PC-9 (cell line): ENCODE measurements at places on chromosomes 7 and 10.
A peak's percentile ranks its signal among the peaks of the same experiment; 100 is the strongest.

GRCh38 chr10:45227456-45227855, 88.0 kb downstream of the OR13A1 start:
- DNase-seq, result no peak

GRCh38 chr7:78074713-78075112, 276.1 kb downstream of the PHTF2 start:
- no peak for DNase-seq

GRCh38 chr10:82811621-82812020, 936.6 kb downstream of the NRG3 start:
- DNase-seq, result peak; percentile 13

- no peak for DNase-seq
These were observed 126.1 kb upstream of the FRMD4A start for GRCh38 chr10:14456870-14457266.

GRCh38 chr10:3102720-3103427, 35.5 kb downstream of the PFKP start:
- no peak for DNase-seq

- no peak for DNase-seq
These were observed 5.0 kb upstream of the CNOT4 start for GRCh38 chr7:135514856-135515255.

- no peak for DNase-seq
These were observed 255.7 kb upstream of the MKLN1 start for GRCh38 chr7:131071786-131072504.

DNA sequence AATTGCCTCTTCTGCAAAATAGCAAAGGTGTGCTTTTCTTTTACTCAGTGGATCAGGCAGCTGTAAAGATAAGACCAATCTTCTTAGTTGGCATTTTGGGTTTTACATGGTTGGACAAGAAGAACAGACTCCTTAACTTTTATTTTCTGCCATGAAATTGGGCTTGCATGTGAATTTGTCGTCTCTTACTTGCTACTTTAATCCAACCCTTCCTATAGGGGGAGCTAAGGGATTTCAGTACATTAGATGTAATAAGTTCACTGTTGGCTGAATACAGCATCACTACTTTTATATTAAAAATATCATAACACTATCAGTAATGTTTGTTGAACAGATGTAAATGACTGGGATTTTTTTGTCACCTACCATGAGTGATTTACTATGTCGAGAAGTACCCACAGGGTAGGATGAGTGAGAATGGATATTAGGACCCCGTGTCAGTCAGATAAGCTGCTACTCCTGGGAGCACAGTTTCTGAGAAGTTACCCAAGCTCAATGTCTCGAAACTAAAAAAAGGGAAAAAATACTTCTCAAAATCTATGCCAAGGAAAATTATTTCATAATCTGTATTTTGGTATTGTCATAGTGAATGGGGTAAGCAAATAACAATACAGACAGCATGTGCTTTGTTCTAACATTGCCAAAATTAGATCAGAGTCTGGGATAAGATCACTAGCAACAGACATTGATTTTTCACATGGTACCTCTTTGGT, 127.4 kb upstream of the AGR3 start:
- no peak for DNase-seq

- DNase-seq, result no peak
These were observed 4.9 kb upstream of the AKR1B1 start for GRCh38 chr7:134463751-134464150.

- DNase-seq, result no peak
These were observed 107.2 kb upstream of the TCF7L2 start for GRCh38 chr10:112842832-112843360.

- DNase-seq, result no peak
These were observed 24.2 kb downstream of the PIP4K2A start for GRCh38 chr10:22690158-22690557.

- peak; percentile 33 for DNase-seq
These were observed 56.2 kb upstream of the NPY start for GRCh38 chr7:24227603-24228359.

- peak; percentile 1 for DNase-seq
These were observed 975.2 kb downstream of the SORCS1 start for GRCh38 chr10:106189292-106189691.

- no peak for DNase-seq
These were observed 144.1 kb downstream of the GNAI1 start for GRCh38 chr7:80278737-80279136.

DNA sequence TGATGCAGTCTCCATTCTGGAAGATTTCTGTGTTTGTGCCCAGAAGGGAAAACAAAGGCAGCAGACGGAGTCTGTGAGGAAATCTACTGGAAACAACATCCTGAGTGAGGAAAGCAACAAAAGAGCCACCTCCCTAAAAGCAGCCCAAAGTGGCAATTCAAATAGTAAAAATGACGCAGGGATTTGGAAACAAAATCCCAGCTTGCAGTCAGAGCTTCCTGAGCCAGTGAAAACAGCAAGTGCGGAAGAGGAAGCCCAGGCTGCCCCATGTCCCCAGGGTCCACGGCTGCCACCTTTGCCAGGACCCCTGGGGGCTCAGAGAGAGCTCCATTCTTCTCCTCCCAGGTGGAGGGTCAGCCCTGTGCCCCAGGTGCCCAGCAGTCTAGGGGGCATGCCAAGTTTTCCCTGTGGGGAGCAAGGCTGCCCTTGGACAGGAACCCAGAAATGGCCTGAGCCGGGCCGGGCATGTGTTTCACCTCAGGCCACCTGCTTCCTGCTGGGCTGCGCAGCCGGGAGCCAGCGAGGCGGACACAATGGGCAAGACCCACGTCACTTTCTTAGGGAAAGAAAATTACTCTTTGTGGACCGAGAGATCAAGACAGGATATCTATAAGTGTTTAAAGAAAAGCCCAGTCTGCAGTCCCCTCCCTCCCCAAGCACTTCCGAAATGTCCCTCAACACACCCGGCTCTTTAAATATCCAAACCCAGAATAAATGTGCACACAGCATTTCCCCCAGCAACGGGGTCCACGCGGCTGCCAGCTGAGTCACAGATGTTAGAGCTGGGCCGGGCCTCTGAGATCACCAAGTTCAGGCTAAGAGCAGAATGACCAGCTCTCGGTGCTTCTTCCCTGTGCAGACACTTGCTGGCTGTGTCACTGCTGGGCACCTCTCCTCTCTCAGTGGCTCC, 231.1 kb downstream of the ARHGAP12 start:
- peak; percentile 43 for DNase-seq

GRCh38 chr10:14396411-14397048, 65.8 kb upstream of the FRMD4A start:
- peak; percentile 38 for DNase-seq

DNA sequence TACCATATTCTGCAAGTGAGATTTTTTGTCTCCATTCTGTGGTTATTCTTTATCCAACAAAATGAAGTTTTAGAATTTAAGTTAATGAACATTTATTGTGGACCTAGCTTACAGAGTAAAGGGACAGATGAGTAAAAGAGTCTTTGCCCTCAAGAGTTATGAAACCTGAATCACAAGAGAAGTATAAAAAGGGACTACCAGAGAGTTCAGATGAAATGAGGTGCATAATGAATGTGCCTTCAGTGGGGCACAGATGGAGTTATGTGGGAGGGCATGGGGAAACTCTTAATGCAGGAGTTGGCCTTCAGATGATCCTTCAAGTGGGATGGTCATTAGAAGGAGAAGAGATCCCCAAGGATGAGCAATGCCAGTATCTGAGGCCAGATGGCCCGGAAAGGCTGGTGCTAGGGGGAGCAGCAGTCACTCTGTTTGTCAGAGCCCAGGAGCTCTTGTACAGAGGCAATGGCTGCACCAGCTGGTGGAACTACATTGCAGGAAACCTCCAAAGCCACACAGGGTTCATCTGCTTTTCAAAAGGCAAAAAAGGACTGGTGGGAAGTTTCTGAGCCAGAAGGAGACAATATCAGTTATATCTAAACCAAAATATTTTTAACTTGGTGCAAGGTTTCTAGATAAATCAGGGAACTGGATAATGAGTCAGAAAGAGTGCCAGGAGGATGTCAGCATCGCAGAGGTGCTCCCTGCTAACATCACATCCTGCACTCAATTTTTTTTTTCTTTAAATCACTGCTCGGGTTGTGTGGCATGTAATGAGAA, 162.0 kb downstream of the KLF6 start:
- DNase-seq, result peak; percentile 52

DNA sequence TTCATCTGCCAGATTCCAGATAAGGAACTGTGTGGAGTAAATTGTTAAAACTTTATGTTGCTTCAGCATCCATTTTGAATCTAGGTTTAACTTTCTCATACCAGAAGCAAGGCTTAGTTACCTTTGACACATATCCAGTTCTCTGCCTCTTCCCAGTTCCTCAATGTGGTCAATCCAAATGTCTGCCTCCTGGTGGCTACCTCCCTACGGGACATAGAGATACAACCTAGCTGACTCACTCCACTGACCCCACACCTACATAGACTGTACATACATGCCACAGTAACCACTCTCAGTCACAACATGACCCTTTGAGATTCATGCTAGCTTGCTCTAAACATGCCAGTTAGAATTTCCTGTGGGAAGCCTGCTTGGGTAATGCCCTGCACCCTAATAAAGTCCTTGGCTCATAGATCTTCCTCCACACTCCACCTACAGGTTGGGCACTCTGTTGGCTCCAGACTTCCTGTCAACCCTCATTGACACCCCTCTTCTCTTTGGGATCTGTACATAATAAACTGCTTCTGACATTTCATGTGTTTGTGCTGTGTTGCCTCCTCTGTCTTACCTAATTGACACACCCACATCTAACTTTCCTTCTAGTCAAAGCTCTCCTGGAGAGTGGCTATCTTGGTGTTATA, 278.1 kb downstream of the HTR7 start:
- no peak for DNase-seq

DNA sequence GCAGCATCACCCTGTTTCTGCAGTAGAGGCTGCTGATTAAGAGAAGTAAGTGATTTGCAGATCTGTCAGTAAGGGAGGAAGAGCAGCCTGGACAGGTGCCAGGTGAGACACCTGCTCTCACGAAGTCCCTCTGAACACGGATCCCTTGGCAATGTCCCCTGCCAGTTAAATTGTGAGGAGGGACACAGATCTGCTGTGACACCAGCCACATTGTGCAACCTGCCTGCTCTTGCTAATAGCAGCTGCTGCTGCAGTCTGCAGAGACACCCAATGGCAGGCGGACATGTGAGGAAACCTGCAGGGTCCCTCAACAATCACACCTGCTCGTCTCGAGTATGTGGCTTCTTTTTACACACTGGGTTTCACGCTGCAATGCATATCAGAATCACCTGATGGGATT, 31.9 kb downstream of the ANXA11 start:
- no peak for DNase-seq

- DNase-seq, result no peak
These were observed 6.9 kb downstream of the IFIT1B start for GRCh38 chr10:89384474-89385340.

DNA sequence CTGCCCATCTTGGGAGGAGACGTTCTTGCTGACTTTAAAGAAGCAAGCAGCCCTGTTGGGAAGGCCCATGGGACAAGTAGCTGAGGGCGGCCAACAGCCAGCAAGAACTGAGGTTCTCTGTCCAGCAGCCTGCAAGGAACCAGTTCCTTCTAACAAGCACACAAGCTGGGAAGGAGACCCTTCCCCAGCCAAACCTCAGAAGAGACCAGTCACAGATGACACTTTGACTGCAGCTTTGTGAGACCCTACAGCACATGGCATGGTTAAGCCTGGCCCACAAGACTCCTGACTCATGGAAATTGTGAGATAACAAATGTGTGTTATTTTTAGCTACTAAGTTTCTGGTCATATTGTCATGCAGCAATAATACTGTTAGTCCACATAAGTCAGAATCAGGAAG, 99.9 kb downstream of the PRLHR start:
- no peak for DNase-seq

GRCh38 chr7:129072479-129073011, 17.6 kb upstream of the TNPO3 start:
- no peak for DNase-seq

- peak; percentile 68 for DNase-seq
These were observed 36.2 kb downstream of the LAMB1 start for GRCh38 chr7:107966711-107967110.

GRCh38 chr10:79072994-79073645, 4.4 kb downstream of the ZMIZ1 start:
- no peak for DNase-seq

GRCh38 chr7:29609162-29610037, 45.8 kb downstream of the PRR15 start:
- DNase-seq, result peak; percentile 69

DNA sequence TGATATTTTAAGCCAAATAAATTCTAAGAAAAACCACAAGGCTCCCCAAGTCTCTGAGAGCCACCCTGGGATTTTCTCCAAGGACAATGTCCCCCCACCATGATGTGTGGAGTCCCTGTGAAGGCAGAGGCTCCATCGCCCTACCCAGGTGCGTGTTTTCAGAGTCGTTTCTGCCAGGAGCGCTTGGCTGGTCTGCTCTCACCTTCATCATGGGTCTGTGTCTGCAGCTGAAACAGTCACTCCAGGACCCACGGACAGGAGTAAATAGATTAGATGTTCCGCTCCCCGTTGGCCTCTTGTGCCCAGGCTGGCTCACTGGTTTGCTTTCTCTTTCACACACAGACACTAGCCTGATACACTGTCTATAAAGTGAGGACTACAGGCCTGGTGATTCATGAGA, 217.5 kb downstream of the SFMBT2 start:
- DNase-seq, result no peak

- DNase-seq, result no peak
These were observed 14.1 kb downstream of the PDZD8 start for GRCh38 chr10:117360994-117361667.

- DNase-seq, result no peak
These were observed 127.4 kb downstream of the WNT2 start for GRCh38 chr7:117195361-117196029.

DNA sequence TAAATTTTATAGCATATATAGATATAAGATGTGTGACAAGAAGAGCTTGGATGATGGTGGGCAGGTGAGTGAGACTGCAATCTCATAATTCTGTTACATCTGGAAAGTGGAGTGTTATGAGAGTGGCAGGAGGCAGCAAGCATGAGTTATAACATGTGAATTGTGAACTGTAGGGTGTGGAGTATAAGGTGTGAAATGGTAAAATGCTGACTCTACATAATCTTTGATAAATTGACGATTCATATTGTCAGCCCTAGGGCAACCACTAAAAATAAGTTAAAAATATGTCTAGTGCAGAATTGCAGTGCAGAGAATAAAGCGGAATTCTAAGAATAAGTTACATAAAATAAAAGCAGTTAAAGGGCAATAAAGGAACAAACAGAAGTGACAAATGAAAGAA, 74.8 kb upstream of the AKR1E2 start:
- no peak for DNase-seq

- no peak for DNase-seq
These were observed 75.5 kb upstream of the AFAP1L2 start for GRCh38 chr10:114479836-114480235.
